ENCODE measurements at places on chromosomes 2 and 18.
A peak's percentile ranks its signal among the peaks of the same experiment; 100 is the strongest.

DNA sequence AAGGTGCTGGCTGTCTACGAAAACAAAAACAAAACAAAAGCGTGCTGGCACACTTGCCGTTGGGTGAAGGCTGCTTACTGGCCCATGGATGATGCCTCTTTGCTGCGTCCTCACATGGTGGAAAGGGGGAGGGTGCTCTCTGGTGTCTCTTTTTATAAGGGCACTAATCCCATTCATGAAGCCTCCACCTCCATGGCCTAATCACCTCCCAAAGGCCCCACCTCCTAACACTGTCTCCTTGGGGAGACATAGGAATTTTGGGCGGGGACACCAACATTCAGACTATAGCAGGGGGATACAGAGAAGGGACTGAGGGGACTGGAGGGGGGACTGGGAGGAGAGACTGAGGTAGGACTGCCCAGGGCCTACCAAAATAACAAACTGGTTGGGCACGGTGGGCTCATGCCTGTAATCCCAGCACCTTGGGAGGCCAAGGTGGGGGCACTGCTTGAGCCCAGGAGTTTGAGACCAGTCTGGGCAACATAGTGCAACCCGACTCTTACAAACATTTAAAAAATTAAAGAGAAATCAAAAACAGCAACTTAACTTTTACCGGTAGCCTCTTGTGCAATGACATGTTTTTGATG is 14.5 kb downstream of the PTMA start:
- no peak for DNase-seq

- DNase-seq: peak; percentile 9
Observed at GRCh38 chr2:69097891-69098655, 85.1 kb downstream of the ANTXR1 start.

GRCh38 chr2:26292646-26293045 is 47.9 kb downstream of the HADHB start:
- DNase-seq: no peak

DNA sequence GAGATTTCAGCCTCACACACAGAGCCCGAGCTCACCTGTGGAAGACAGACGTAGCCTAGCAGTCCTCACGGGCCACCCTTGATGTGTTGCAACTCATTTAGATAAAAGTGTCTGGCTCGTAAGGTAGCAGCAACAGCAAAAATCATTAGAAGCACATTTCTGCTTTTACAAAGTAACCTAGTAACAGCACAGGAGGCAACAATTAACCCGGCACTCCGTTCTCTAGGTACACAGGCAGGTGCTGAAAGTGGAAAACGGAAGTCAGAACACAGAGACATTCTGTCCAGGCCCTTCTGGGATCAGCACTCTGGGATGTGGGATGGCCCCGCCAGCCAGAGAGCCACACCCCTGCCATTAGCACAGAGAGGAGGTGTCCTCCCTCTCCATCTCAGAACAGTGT is 99.3 kb downstream of the KLHL29 start:
- DNase-seq: no peak

- no peak for DNase-seq
Observed at GRCh38 chr2:227818675-227819397, 5.2 kb downstream of the CCL20 start.

DNA sequence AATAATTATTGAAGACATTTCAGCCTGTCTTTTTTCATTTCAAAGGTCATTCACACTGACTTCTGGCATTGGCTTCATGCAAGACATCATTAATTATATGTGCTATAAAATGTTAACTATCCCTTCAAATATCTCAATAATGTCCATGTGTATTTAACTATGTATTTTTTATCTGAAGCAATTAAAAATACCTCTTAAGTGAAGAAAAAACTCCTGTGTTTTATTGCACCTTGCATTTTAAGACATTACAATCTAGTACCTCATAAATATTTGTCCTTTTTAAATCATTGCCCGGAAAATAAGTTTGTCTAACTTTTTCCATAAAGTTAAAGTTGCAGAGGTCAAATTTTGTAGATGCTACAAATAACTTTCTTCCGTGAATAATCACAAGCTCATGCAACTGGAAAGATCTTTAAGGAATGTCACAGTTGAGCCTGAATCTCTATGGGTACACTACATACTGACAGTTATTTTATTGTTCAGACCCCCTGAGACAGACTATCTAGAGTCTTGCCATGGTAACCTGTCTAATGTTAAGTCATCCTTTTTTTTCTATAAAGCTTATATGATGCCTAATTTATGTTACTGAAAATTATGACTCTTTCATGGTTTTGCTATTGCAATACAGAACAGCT is 38.4 kb upstream of the COBLL1 start:
- DNase-seq: no peak

GRCh38 chr2:179393481-179393880 is 128.8 kb upstream of the SESTD1 start:
- no peak for DNase-seq

- no peak for DNase-seq
Observed at GRCh38 chr2:147348931-147349555, 495.8 kb upstream of the ACVR2A start.

GRCh38 chr2:101374821-101375561 is 12.3 kb downstream of the CREG2 start:
- no peak for DNase-seq

- peak; percentile 14 for DNase-seq
Observed at GRCh38 chr2:149167001-149167780, 128.7 kb downstream of the LYPD6B start.

All from KBM-7 (cell line).